AG09319 (cell line): ENCODE measurements at places on chromosomes 2 and 18.

GRCh38 chr18:4157352-4157751, 297.8 kb downstream of the DLGAP1 start:
- no peak for DNase-seq

DNA sequence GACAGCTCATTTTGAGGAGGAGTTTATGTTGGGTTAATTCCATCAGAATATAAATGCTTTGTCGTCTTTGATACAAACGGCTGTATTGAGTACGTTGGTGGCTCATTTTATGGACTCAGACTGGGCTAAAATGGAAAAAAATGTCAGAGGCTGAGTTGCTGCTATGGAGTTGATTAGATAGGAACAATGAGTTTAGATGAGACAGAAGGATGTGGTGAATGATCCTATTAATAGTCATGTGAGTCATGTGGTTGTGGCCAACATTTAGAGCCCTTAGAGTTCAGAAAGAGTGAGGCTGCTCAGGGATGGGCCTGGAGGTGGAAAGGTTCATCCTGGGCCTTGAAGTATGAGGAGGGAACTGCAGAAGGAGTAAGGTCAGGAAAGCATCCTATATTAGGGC, 434.2 kb downstream of the MEIS1 start:
- DNase-seq, result no peak

DNA sequence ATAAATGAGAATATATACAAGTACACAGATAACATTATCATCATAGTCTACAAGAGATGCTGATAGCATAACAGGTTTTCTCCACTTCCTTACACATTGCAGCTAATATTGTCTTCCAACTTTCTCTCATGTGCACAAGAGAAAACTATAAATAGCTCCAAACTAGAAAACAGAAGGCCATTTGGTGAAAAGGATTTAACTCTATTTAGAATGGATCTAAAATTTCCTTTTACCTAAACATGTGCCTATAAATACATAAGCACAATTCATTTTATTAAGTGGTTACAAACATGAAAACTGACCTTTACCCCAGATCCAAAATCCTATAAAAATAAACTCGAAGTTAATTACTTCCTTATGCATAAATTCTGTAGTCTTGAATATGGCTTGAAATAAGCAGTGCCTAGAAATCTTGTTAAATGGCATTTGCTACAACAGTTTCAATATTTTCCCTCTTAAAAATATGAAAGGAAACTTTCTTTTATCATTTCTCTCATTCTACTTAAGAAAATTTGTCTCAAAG, 41.6 kb downstream of the SLC25A12 start:
- no peak for DNase-seq

GRCh38 chr2:172813314-172813888, 77.8 kb downstream of the RAPGEF4 start:
- no peak for DNase-seq

DNA sequence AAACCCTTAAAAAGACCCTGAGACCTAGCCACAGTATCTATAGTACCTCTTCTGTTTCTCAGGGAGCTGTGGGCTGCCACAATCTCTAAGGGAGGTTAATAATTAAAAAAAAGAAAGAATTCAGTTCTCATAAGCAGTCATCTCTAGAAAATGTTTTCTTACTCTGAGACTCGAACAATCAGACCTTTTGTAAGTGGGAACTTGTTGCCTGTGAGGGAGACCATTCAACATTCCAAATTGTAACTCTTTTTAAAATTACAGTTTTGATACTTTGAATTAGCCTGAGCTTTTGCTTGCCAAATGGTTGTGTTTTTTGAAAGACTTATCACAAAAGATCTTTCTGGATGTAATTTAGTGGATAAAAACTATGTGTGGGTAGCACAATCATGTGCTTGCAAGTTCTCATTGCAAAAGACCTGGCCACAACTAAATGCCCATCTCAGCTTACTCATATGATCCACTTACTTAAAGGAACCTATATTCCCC, 33.3 kb downstream of the IL1R2 start:
- DNase-seq, result no peak

- DNase-seq, result no peak
Measured at GRCh38 chr2:241814643-241815476, 5.9 kb downstream of the NEU4 start.

GRCh38 chr18:12595571-12596255, 62.2 kb downstream of the SPIRE1 start:
- DNase-seq, result no peak
